ENCODE measurements at places on chromosomes 4 and X.

- DNase-seq = no peak
These were observed 48.0 kb upstream of the SPOCK3 start for GRCh38 chr4:167282171-167282864.

DNA sequence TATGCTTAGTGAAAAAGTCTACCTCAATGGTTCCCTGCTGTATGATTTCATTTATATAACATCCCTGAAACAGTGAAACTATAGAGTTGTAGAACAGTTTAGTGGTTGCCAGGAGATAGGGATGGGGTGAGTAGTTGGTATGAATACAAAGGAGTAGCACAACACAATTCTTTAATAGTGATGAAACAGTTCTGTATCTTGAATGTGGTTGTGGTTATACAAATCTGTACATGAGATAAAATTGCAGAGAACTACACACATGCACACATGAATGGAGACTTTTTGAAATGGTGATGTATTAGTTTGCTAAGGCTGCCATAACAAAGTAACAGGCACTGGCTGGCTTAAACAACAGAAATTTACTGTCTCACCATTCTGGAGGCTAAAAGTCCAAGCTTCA lies 677.1 kb downstream of the ADGRL3 start:
- DNase-seq = no peak

DNA sequence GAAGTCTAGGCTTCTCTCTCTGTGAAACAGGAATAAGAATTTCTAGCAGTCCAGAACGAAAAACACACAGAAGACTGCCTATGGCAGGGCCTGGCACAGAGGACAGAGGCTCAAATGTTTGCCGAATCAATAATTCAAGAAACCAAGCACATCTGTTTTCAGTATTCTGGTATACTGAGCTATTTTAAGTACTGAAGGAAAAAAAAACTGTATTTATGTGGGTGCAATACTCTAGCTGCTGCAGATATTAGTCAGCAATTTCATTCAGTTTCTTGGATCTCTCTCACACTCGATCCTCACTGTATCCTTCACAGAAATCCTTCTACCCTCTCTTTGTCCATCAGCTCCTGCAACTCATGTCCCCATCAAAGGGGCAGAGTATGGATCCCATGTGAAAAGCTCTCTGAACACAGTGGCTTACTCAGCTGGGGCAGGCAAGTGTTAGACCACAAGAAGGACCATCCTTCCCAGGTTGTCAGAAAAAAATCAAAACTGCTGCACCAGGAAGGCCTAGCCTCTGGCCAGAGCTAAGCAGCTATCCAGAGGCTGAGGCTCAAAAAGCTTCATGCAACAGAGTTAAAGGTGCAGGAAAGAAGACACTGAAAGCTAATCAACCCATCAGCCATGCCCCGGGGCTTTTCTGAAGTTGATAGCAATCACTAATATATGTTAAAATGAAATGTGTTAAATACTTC lies 9.1 kb upstream of the USO1 start:
- DNase-seq = no peak

DNA sequence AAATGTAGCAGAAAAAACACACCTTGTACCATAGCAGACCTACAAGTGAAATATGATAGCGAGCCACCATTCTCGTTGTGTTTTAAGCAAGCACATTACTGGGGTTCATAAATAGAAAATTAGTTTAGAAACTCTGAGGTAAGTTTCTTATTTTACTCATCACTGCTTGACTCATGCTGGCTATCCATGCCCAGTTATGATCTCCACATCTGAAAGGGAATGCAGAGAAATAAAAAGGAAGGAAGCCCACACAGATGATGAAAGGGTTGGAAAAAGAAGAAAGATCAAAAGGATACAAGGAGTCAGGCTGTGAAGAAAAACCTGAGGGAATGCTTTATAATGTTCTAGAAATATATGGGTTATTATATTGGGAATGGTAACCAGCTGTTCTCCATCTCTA lies 54.5 kb downstream of the CAMK2D start:
- DNase-seq = no peak

DNA sequence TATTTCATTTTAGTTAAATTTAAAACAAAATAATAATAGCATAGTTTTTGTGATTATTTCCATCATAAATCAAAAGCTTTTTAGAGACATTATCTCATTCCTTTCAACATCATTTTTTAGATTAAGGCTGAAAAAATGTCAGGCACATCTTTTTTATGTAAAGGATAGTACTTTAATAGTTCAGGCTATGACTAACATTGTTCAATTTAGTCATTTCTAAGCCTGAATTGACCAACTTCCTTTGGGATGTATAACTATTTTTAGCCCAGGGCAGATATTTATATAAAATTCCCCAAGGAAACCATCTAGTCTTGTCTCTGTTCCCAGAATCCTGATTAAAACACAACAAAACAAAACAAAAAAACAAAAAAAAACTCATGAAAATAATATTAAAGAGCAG lies 145.6 kb upstream of the PCDH18 start:
- DNase-seq = no peak

GRCh38 chr4:57665806-57666205 lies 555.6 kb upstream of the IGFBP7 start:
- no peak for DNase-seq

DNA sequence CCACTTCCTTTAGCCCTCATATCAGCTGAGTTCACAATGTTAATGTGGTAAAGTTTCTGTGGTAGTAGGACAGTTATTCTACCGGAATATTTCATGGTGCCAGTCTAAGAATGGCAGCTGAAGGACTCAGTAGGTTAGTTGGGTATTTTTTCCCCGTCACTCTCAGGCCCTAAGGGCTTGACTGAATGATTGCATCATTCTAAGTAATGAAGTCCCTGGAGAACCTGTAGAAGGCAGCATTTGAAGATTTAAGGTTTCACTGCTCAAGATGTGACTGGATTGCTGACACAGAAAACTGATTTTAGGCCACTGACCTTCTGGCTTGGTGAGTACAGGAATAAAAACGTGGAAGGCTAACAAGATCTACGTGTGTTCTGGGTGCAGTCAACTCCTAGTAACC lies 657.3 kb downstream of the PCDH19 start:
- no peak for DNase-seq

- DNase-seq = no peak
These were observed 780.7 kb upstream of the DIAPH2 start for GRCh38 chrX:95903975-95904374.

DNA sequence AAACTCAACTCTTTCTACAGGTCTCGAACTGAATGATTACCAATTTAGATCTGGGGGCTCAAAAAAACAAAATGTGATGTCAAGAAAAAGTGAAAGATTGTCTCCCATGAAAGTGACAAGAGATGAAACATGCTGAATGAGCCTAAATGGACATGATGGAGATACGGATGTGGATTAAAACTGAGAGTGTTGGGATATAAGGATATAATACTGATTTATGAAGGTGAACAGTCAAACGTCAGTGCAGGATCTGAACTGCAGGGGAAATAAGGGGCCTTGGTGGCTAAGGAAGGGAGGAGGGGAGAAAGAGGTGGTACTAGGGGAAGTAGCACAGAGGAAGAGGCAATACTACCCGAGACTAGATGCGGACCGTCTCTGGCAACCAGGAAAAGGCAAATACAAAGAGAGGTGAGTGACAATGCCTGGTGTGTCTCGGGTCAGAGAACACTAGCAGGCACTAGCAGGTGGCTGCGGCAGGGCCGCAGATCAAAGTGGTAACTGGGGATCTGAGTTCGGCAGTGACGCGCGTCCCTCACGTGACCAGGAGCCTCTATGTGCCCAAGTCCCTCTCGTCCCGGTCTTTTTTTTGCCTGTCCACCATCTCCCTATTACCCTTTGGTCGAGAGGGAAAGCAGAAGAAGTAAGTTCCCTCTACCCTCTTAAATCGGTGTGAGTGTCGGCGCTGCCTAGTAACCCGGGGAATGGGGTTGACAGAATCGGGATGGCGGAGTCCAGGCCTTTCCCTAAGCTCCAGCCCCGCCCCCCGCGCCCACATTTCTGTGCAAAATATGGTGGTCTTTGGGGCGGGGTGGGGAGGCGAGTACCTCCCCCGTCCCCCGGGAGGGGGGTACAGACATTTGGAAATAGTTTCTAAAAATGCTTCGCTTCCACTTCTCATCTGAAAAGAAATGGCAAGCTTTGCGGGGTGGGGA lies at the start of gene TCEAL1:
TCEAL1 (plus strand) TSS at position 590 of the 932 bp plus-strand sequence. CDS start 942 bp downstream, outside the sequence.
- peak; percentile 46 for DNase-seq

GRCh38 chrX:74242050-74242449 lies 61.9 kb upstream of the ZCCHC13 start:
- DNase-seq = no peak

All from nephron progenitor cell (in vitro differentiated cells).